ENCODE measurements at places on chromosomes 2 and 18.

GRCh38 chr2:158969162-158969714 lies 798 bp downstream of the TANC1 start:
- DNase-seq = no peak

GRCh38 chr2:202037086-202037485 lies 3.4 kb downstream of the FZD7 start:
- no peak for DNase-seq

DNA sequence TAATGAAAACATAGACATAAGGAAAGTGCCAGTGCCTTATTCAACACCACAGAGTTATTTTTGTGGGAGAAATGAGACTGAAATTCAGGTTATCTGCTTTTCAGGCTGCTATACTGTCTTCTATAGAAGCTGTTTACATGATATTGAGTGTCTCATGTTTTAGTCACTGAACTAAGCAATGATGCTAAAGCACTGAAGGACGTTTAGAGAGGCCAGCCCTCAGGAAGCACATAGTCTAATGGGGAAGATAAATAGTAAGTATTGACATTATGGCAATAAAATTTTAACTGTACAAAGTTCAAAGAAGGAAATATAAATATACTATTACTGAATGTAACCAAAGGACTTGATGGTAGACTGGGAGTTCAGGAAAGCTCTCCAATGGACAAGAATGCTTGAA lies 186.4 kb upstream of the ZC3H15 start:
- no peak for DNase-seq

DNA sequence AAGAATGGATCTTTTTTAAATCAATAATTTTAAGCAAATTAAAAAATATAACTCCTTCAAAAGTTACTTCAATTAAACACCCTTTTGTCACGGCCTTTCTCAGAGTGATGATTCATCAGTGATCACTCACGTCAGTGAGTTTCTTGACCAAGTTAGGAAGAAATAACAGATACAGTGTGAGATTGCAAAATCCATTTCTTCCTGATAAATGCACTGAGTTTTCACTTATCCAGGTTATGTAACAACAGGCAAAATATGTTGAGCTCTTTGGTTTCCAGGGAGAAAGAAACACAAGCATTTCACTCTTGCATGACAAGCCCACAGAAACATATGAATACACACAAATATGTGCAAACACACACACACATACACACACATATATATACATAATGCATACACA lies 195.9 kb upstream of the CYRIA start:
- DNase-seq = no peak

DNA sequence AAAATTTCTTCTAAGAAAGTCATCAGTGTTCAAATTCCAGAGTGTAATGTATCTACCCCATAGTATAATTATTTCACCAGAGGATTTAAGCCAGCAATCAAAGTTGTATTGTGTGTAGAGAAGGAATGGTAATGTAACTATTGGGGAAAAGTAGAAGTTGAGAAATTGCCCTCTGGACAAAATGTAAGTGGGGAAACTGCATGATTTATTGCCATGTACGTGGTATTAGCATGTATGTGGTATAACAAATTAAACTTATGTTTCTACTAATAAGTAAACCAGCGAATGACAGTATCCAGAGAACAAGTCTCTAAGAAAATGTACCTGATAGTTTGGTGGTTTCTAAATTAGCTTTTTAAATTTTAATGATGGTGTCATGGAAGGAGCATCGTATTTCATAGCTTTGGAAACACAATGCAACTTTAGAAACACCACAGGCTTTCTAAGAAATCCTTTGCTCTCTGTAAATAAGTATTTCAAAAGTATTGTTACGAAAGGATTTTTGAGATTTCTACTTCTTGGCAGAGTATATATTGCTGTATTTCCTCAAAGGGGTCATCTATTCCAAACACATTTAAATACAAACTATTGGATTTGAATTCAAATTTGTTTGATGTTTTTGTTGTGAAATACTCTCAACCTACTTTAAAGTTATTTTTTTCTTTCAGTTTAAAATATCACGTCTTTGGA lies 1018.9 kb upstream of the ZEB2 start:
- no peak for DNase-seq

- no peak for DNase-seq
Measured at GRCh38 chr2:18290386-18290785, 270.1 kb downstream of the RDH14 start.

DNA sequence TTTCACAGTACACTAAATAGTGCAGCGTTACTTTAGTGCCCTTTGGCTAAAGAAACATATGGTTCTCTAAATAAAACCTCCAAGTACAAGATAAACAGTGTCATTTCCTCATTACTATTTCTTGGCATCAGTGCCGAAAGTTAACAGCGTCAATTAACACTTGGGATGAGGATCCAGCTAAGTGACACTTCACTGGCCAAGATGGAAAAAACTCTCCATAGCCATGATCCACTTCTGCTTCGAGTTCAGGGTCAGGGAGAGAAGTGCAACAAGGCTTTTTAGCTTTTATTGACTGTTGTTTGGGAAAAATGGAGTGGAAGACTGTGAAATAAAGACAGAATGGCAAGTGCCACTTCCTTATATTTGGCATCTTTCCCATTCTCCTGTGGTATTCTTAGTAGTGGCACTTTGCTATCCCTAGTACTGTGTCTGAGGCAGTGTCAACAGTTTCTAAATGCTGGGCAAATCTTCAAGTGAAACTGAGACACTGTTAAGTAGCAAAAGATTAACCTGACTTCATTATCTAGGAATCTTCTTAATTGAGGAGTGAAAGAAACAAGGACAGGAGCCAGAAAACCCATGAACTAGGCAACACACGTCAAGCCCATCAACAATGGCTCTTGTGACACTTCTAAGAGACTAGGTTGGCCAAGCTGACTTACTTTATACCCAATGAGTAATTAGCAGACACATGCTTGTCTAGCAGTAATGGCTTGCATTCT lies 222.5 kb upstream of the SESTD1 start:
- no peak for DNase-seq

DNA sequence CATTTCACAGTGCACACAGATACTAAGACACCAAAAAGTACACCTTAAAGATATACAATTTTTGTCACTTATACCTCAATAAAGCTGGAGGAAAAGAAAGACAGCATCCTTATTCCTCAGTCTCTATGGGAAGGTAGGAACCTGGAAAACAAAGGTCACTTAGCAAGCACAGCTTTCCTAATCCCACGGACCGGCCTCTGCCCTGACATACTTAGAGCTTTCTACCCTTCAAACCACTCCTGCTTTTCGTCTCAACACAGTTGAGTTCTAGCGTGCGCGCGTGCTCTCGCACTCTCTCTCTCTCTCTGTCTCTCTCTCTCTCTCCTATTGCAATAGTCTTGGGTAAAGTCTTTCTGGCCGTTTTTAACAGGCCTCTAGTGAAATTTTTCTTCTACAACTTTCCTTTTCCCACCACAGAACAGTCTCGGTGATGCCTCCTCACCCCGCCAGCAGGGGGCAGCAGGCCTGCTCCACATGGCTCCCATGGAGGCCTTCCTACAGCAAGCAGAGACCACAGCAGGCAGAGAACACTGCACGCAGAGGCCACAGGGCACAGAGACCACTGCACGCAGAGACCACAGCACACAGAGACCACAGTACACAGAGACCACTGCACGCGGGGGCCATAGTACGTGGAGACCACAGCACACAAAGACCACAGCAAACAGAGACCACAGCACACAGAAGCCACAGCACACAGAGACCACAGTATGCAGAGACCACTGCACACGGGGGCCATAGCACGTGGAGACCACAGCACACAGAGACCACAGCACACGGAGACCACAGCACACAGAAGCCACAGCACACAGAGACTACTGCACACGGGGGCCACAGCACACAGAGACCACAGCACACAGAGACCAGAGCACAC lies 106.9 kb downstream of the FBXO15 start:
- no peak for DNase-seq

- DNase-seq = no peak
Measured at GRCh38 chr2:202529389-202529788, 105.4 kb upstream of the FAM117B start.

DNA sequence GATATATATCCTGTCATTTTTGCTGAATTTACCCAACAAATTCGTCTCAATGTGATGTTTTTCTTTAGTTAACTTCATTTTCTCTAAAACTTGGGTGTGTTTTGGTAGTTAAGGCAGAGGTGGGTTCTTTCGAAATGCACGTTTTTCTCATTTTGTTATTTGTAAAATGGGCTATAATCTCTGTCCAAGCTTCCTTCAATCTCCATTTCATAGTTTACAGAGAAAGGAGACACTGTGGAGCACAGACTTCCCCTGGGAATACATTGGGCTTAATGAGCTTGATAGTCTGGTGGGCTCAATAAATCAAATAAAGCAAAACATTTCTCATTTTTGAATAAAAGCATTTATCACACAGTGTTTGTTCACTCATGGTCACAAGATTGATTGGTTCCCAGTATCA lies 145.1 kb downstream of the AGPS start:
- DNase-seq = no peak

GRCh38 chr18:25229081-25229480 lies 122.9 kb downstream of the ZNF521 start:
- DNase-seq = no peak

DNA sequence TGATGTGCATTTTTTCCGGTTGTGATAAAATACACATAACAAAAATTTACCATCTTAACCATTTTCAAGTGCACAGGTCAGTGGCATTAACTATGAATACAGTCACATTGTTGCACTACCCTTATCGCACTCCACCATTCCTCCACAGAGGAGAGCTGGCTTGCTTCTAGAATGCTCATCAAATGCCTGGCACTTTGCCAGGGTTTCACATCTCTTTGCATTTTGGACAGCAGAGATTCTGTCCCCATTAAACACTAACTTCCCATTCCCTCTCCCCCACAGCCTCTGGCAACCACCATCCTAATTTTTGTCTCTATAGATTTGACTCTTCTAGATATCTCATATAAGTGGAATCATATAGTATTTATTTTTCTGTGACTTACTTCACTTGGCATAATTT lies 165.0 kb downstream of the ASB1 start:
- no peak for DNase-seq

Data from iPS DF 6.9 (cell line).